NCI-H345 (cell line): ENCODE measurements at places on chromosomes 1 and 21.

- peak; percentile 80 for DNase-seq
Measured at GRCh38 chr1:21937372-21938121, 437 bp upstream of the HSPG2 start.

DNA sequence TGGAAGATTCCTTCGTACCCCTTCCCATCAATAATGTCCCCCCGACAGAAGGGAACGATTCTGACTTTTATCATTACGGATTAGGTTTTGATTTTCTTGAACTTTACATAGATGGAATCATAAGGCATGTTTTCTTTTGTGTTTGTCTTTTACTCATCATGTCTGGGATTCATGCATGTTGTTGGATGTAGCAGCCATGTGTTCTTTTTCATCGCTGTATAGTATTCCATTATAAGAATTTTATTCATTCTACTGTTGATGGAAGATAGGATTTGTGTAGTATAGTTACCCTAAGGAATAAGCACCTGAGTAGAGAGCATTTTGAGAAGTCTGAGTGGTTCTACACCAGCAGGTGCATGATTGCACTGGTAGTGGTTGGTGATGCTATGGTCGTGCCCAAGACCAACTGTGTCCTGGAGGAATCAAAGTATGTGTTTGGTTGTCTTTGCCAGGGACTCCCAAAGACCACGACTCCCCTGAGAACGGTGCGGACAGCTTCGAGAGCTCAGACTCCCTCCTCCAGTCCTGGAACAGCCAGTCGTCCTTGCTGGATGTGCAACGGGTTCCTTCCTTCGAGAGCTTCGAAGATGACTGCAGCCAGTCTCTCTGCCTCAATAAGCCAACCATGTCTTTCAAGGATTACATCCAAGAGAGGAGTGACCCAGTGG is 13.5 kb downstream of the ETS2 start:
- DNase-seq, result no peak

DNA sequence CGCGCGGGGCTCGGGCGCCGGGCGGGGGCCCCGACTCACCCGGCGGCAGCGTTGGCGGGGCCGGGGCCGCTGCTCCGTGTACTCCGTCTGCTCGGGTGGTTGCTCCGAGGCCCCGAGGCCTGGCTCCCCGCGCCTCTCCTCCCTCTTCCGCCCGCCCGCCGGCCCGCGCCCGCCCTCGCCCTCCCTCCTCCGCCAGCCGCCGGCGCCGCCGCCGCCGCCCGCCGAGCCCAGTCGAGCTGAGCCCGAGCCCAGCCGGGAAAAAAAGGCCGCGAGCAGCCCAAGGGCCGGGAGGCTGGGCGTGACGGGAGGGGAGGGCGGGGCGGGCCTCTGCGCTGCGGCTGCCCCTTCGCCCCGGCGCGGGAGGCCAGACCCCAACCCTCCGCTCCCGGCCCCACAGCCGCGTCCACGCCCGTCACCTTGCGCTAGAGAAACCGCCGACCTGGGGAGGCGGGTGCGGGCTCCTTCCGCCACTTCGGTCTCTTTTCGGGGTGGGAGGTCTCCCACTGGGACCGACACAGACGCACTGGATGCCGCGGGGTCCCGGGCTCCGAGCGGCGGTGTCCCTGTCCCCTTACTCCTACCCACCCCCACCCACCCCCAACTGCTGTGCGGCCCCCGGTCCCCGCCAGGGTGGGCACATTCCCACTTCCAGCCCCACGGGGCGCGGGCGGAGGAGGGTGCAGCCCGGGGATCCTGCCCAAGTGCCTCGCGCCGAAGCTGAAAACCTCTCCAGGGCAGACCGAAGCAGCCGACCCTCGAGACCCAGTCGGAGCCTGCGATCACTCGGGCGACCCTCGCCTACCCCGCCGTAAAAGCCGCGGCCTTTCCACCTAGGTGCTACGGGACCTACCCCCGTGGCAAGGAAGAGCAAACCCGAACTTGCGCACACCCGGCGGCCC is at the start of gene CERS2:
CERS2 (minus strand) TSS at position 256 of the 899 bp plus-strand sequence. CDS start 5,745 bp downstream, outside the sequence.
- DNase-seq, result peak; percentile 82

- no peak for DNase-seq
Measured at GRCh38 chr1:56249234-56249633, 330.1 kb downstream of the PLPP3 start.

GRCh38 chr1:211699059-211699458 is 23.6 kb upstream of the NEK2 start:
- no peak for DNase-seq

DNA sequence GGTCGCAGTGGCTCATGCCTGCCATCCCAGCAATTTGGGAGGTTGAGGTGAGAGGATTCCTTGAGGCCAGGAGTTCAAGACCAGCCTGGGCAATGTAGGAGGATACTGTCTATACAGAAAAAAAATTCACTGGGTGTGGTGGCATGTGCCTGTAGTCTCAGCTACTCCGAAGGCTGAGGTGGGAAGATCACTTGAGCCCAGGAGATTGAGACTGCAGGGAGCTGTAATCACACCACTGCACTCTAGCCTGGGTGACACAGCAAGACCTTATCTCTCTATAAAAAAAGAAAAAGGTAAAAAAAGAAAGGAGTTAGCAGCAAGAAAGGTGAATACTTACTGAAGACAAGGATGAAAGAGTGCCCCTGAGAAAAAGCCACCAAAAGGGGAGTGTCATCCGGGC is 23.7 kb upstream of the BCL10 start:
- DNase-seq, result no peak
